ENCODE measurements at places on chromosomes 1 and 21.

GRCh38 chr1:184387476-184388318 lies 868 bp downstream of the C1orf21 start:
- DNase-seq = peak; percentile 20

DNA sequence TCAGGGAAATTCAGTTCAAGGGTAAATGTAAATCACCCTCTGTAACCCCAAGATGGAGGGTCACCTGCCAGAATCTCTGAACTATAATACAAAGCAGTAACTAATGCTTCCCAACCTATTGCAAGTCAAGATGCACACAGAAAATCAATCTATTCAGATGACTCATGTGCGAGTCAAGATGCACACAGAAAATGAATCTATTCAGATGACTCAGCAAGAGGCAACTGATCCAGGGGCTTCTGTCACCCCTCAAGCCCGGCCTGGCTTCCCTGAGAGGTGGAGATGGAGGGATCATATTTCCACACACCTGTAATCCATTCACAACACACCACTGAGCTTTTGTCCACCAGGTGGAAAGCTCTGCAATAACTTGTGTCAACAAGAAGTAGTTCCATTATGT lies 17.4 kb upstream of the HIVEP3 start:
- DNase-seq = peak; percentile 22

DNA sequence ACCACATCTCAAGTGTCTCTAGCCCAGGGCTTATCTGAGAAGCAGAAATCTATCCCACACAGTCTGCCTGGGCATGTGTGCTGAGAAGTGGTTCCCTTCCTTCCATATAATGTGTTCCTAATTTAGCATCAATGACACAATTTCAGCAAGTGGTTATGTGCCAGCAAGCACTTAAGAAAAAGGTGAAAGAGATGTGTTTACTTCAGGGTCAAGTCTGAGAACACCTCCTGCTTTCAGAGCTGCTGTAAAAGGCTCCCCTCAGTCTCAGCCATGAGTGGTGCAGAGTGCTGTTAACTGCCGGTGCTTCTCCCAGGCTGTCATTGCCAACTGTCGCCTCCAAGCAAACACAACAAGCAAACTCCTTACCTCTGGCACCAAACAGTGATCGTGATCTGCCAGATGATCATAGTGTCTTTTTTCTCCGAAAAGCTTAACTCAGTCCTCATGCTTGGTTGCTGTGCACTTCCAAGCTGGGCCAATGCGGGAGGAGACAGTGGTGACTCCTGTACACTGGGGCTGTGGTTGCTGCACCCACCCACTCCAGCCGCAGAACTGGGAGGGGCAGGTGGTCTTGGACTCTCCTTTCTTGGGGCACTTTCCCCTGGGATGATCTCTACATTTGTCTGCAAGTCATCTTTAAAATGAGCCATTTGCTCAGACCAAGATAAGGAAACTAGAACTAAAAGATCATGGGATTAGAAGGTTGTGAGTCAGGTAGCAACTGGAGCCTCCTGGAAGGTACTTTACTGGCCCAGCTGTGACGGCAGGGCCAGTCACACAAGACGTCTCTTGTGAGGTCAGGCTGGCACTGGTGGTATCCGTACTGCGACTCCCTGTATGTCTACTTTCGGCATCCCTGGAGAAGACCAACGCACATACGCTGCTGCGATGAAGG lies 32.4 kb downstream of the ATP1A1 start:
- no peak for DNase-seq

GRCh38 chr21:46457801-46458314 lies 833 bp upstream of the DIP2A start:
- peak; percentile 53 for DNase-seq

DNA sequence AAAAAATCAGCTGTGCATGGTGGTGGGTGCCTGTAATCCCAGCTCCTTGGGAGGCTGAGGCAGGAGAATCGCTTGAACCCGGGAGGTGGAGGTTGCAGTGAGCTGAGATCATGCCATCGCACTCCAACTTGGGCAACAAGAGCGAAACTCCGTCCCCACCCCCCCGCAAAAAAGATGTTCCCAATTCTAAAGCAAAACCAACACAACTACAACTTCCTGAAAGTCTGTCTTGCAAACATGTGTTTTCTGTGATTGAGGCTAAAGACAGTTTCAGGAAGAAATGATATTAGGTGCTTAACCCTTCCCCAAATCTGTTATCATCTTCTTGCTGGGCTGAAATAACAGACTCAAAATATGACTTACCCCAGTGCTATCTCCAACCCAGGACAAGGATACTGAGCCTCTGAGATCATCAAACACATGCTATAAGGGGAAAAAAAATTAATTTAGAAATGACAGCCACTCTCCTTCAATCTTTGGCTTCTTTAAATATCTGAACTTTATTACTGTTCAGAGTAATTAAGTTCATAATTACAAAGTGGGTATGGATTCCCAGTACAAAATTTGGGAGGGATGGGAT lies 28.5 kb downstream of the SORT1 start:
- no peak for DNase-seq

GRCh38 chr1:66278260-66279021 lies 255.5 kb upstream of the SGIP1 start:
- no peak for DNase-seq

GRCh38 chr1:221667504-221667903 lies 74.4 kb downstream of the DUSP10 start:
- DNase-seq = no peak

DNA sequence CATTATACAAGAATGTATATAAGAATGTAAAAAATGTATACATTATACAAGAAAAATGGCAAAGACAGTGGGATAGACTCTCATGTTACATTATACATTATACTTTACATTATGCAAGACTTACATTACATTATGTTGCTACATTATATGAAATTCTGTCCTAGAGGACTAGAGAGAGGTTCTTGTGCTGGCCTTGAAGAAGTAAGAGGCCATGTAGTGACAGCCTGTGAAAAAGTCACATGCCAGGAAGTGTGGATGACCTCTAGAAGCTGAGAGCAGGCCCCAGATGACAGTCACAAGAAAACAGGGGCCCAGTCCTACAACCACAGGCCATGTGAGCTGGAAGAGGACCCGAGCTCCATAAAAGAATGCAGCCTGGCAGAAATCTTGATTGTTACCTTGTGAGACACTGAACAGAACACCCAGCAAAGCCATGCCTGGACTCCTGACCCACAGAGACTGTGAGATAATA lies 30.5 kb upstream of the AHCYL1 start:
- no peak for DNase-seq

DNA sequence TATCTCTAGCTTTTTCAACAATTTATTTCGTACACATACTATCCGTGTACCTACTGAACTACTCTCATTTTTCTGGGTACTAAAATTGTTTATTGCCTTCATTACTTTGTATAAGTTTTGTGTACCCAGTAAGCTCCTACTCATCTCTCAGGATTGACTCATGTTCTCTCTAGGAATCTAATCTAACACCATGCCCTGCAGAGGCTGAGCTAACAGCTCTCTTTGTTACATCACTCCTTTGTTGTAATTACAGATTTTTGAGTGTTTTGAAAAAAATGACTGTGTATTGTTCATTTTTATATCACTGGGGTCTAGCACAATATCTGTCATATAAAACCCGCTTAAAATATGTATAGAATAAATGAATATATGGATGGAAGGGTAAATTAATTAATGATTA lies 167.1 kb downstream of the ATP6V1G3 start:
- no peak for DNase-seq

GRCh38 chr1:207495801-207496792 lies at the start of gene CR1:
TSS of gene CR1 (plus strand) at chr1:207496157. CDS start at chr1:207496268, 111 bp downstream.
- peak; percentile 46 for DNase-seq

- DNase-seq = no peak
These were observed 99.8 kb downstream of the EBNA1BP2 start for GRCh38 chr1:43072314-43072713.

DNA sequence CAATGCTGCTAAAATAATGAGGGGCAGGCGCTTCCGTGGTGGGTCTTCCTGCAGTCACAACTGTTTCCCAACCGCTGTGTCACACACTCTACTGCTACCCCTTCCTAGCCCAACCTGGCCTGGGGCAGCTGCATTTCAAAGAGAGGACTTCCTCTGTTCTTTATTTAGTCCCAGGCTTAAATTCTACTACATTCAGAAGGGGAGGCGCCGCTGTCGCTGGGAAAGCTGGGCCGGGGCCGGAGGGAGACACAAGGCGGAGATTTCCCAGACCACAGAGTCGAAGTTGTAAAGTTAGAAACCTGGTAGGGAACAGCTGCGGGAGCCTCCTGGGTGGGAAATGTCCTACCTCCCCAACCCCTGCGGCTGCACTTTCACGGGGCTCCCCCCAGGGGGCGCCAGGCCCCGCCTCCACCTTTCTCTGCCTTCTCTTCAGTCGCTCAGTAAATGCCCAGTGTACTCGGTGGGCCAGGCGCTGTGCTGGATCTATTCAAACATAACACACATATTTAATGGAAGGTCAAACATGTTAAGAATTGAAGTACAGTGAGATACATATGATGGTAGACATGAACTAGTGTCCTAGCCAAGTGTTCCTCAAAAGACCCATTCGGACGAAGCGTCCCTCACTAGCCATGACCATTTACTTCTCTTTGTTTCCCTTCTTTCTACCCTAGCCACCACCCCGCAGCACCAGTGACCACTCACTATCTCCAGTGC lies 23.1 kb downstream of the DYRK3 start:
- DNase-seq = peak; percentile 66

GRCh38 chr1:18716112-18716784 lies 85.6 kb downstream of the PAX7 start:
- DNase-seq = no peak

GRCh38 chr1:62784509-62785365 lies 805 bp downstream of the ATG4C start:
- DNase-seq = no peak

GRCh38 chr1:162197615-162198421 lies 128.3 kb downstream of the NOS1AP start:
- DNase-seq = no peak

GRCh38 chr1:208781391-208782045 lies 537.3 kb upstream of the PLXNA2 start:
- DNase-seq = no peak

DNA sequence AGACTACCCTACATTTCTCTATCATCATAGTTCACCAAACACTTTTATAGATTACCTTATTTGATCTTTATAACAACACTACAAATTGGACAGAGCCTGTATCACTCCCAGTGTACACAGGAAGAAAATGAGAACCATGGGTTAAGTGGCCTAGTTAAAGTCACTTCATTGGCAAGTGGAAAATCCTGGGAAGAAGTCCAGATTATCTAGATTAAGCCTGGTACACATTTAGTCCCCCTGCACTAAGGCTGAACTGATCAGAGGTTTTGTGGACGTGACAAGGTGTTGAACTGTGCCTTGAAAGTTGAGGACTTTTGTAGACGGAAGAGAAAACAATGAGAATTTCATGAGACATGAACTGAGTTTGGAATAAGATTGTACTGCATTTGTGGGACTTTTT lies 7.5 kb upstream of the USH2A start:
- no peak for DNase-seq

- DNase-seq = no peak
These were observed 70.3 kb upstream of the SOX13 start for GRCh38 chr1:204002614-204003013.

DNA sequence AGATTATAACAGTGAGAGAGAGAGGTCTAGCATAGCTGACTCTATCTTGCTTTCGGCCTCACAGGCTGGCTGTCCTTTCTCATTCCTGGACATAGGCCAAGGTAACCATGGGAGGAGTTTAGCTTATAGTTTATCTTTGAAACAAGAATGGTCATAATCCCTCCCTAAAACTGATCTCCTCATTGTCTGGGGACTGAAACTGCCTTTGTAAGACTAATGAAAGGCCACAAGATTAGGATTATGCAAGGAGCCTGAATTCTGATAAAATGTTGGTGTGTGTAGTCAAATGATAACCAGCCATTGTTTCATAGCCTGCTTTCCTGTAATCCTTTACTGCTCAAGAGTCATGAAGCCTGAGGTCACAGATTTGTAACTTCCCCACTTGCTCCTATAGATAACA lies 131.9 kb upstream of the LYPLAL1 start:
- no peak for DNase-seq

DNA sequence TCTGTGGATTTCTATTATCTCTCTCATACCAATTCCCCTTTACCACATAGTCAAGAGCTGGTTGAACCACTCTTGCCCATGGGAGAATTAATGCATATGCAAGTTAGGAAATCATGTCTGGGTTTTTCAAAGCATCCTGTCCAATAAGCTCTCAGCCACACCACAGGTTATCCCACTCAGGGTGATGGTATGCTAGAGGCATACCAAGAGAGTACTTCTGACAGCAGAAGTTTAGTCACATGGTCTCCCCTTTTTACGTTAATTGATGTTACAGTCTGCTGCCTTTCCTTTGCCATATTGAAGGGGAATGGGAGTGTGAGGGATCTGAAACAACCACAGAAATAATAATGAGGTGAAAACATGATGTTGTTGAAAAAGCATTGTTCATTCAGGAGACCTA lies 135.8 kb upstream of the PBX1 start:
- no peak for DNase-seq

- no peak for DNase-seq
These were observed 119.2 kb downstream of the TM2D1 start for GRCh38 chr1:61605607-61606321.

GRCh38 chr21:44758141-44758561 lies 43.5 kb downstream of the UBE2G2 start:
- DNase-seq = no peak

GRCh38 chr1:166235728-166236127 lies 68.9 kb upstream of the FAM78B start:
- no peak for DNase-seq

DNA sequence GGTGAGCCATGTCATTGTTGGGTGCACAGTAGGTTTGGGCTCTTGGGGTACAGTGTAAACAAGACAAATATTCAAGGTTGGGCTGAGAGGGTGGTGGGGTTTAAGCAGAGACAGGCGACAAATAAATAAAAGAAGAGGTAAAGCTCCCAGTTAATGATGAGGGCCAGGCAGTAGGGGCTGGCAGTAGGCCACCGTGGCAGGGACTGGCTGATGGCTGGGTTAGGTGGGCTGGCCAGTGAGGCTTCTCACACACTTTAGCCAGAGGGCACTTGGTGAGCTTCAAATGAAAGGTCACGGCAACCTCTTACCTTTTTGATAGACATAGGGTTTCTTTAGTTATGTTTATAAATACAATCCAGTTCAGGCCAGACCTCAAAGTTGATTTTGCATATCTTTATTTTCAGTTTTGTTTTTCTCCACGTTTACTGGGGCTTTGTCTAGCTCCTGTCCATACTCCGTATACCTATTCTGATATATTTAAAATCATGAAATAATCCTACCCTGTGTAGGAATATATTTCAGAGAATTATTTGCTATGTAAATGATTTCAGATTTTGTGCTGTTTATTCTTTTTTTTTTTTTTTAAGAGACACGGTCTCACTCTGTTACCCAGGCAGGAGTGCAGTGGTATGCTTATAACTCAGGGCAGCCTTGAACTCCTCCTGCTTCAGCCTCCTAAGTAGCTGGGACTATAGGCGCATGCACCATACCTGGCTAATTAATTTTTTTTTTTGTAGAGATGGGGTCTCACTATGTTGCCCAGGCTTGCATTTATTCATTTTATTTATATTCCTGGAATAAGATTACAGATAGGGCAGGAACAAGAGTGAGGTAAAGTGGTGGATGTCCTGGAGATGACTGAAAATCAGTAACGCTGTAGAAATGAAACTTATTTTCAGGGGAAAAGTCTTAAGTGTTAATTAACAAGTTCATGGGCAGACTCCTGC lies 122.7 kb downstream of the RYR2 start:
- no peak for DNase-seq
